ENCODE measurements at places on chromosomes 3 and 15.
A peak's percentile ranks its signal among the peaks of the same experiment; 100 is the strongest.

- no peak for DNase-seq
Observed at GRCh38 chr3:7927864-7928263, 573.8 kb upstream of the LMCD1 start.

DNA sequence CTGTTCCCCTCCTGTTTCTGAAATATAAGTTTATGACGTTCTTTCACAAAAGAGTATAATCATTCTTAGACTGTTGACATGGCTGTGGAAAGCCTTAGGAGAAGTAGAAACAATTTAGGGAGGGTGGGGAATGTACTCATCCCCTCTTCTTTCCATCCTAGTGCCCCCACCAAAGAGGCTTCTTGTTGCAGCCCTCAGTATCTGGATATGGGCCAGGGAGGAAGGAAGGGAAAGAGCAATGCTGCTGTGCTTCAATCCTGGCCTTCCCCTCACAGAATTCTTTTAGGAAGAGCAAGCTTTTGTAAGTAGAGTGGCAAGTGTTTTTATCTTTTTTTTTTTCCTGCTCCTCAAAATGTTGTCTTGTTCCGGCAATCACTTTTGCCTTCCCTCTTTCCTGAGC lies 1.7 kb downstream of the INAFM2 start:
- no peak for DNase-seq

DNA sequence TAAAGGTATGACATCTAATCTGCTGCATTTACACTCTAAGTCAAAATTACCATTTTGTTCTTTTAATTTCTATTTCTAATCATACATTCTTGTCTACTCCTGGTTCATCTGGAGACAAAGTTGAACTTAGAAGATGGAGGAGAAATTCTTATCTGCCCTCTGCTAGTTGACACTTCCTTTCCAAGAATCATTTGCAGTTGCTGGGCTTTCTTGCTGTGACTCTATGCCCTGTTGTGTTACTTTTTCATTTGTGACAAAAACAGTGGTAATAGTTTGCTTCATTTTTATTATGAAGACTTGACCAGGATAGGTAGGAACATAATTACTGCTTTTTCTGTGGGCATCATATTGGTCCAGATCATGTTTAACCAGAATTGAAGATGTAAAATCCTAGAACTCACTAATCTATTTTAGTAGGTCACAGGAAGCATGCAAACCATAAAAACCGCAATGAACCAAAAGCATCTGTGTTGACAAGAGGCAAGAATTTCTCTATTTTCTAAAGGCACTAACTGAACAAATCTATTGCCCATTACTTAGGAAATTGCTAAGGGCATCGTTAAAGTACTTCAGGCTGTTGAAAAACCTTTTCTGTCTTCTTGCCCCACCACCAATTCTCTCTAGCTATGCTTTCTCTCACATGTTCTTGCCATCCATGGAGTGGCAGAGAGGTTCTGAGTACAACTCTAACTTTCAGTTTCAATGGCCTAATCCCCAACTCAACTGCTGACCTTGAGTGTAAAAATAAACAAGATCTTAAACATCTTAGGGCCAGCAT lies 4.2 kb upstream of the CCR2 start:
- DNase-seq = peak; percentile 30

DNA sequence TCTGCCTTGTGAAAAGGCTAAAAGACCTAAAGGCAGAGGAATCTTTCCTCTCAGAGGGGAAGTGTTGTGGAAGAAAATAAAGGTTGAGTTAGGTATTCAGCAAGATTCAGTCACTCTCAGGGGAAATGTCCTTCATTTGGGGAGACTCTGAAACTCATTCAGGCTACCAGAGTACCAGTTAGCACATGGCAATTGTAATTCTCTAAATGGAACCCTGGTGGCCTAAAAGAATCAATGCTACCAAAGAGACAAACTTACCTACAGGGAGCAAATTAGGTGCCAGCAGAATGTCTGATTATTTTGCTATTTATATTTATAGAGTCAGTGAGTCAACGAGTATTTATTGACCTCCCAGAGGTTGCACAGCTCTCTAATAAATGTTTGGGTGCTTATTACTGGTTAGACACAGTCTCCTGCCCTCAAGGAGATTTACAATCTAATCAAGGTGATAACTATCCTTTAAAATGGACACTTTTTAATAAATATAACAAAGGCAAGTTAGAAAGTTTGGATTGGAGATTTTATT lies 33.9 kb upstream of the CDIN1 start:
- no peak for DNase-seq

DNA sequence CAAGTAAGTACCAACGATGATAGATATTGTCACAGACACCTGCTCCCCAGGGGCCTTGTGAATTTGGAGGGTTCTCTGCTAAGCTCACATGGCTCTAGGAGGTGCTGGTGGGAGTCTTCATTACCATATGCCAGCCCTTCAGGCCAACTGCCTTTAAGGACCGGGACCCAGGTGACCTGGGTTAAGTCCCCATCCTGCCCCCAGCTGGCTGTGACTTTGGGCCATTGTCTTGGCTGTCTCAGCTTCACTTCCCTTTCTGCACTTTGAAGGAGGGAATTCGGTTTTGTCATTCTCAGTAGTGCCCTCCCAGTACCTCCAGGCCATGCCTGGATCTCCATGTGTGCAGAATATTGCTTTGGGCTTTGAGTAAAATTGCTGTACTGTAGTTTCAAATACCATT lies 72.8 kb upstream of the ACAD9 start:
- DNase-seq = no peak

DNA sequence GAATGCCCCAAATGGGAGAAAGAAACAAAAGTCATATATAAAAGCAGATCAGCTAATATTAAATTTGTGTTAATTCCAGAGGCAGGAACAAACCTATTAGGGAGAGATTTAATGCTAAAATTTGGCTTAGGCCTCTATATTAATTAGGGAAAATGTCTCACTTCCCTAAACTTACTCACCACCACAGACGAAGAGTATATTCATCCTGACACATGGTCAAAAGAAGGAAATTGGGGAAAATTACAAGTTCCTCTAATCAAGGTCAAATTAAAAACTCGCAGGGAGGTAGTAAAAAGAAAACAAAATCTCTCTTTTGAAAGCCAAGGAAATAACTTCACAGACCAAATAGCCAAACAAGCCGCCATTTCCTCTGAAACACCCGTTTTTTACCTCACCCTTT lies 32.2 kb downstream of the GRM2 start:
- no peak for DNase-seq

DNA sequence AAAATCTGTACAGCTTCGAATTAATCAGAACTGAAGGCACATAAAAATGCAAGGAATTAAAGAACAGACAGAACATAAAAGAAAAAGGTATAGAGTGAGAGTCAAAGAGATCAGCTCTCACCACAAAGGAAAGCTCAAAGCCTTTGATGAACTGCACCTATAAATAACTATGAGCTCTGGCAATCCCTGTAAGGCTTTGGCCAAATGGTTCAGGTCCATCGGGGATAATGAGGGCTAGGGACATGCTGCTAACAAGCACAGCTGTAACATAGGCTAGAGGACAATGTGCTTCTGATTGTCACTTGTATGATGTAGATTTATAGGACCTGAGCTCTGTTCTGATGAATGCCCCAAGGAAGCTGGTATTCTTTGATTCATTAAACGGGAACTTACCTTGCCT lies 113.9 kb upstream of the MRPL3 start:
- DNase-seq = no peak

GRCh38 chr3:161265916-161266571 lies 44.9 kb downstream of the NMD3 start:
- DNase-seq = no peak

- no peak for DNase-seq
Observed at GRCh38 chr3:101898752-101899169, 49.4 kb downstream of the NFKBIZ start.

DNA sequence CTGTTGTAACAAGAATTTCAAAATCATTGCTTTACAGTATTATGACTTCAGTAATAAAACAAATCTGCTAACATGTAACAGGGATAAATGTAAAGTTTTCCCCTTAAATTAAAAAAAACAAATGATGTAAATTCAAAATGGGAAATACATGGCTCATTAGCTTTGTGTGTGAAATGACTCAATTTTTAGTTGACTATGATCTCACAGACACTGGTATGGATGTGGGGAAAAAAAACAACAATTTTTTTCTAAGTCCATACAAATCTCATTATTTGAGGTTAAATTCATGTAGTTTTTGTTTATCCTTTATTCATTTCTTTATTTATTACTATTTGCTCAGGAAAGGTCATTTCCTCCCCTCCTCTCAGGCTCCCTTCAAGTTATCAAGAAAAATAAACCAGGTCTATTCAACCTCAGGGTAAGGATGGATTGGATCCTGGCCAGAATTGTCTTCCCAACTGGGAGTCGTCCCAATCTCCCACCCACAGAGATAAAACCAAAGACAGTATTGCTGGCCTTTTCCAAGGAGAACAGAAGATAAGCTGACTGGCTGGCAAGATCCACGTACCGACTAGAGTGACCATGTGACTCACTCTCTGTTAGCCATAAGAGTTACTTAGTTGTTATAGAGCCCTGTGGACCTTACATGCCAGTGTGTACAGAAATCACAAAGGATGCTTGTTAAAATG lies 373.3 kb downstream of the GAP43 start:
- no peak for DNase-seq

GRCh38 chr3:119443179-119443578 lies 20.2 kb downstream of the TMEM39A start:
- no peak for DNase-seq

GRCh38 chr15:49428409-49429095 lies 5.5 kb downstream of the FGF7 start:
- DNase-seq = no peak

DNA sequence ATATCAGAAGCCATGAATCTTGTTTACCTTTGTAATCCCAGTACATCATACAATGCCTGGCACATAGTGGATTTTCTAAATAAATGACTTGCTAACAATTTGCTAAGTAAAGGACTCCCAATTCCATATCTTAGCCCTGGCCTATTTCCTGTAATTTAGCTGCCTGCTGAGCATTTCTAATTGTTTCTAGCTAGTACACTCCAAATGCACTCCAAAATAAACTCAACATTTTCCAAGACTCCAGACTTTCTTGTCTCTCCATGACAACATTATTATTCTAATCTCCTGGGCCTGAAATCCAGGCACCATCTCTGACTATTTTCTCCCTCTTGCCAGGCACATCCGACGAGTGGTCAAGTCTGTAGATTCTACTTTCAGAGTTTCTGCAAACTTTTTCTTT lies 773.5 kb downstream of the SQOR start:
- no peak for DNase-seq

DNA sequence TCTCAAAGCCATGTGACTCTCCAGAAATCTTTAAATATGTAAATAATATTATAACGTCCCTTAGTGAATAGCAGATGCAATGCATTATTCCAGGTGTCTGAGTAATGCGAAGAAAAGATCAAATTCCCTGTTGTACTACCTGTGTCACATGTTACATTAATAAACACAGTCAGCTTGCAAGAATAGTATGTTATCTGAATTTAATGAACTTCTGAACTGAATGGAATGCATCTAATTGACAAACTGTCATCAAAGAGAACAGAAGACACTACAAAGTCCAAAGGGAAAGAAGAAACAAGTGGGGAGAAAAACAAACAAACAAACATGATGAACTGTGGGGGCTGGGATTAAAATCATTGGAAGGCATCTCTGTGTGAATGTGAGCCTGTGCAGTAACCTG lies 508.8 kb downstream of the LPP start:
- DNase-seq = no peak

DNA sequence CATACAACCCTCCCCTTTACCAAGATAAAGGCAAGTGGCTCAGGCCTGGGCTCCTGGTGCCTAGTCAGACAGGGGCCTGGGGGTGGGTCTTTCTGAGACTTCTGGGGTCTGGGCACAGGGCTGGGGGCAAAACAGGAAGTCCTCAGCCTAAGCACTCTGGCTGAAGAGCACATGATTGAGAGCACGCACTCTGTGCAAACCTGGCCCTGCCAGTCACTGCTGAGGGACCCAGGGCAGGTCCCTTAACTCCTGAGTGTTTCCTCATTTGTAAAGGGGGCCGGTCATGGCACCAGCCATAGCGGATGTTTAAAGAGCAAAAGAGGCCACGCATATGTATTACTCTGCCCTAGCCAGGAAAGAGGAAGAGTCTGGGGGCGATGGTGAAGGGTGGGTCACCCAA lies 16.0 kb downstream of the TKT start:
- DNase-seq = no peak

DNA sequence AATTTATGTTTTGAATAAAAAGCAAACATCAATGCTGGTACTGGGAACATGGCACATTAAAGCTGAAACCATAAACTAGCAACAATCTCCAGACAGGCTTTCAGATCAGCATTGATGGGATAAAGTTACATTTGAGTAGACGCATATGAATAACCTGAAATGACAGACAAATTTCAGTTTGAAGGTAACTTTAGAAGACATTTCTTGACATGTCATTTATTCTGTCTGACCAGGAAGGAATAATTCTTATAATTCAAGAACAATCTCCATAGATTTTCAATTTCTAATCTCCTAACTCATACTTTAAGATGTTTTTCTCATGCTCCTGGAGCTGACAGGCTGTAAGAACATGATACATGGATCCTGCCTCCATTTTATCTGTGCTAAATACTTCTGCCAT lies 69.8 kb downstream of the PLCH1 start:
- no peak for DNase-seq

DNA sequence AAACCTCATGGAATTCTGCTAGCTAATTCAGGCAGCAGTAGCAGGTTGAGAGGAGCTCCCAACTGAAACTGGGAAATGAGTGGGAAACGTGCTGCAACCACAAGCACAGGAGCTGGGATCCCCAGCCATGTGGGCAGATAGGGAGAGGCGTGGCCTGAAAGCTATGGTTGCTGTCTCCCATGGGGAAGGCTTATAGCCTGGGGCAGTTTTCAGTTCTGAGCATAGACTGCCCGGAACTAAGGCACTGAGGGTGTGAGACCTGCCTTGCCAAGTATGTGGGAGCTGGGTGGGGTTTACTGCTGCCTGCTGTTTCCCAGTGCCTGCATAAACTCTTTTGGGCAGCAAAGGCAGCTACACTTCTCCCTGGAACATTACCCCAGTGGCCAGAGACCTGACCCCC lies 229.5 kb downstream of the TUSC7 start:
- DNase-seq = no peak

DNA sequence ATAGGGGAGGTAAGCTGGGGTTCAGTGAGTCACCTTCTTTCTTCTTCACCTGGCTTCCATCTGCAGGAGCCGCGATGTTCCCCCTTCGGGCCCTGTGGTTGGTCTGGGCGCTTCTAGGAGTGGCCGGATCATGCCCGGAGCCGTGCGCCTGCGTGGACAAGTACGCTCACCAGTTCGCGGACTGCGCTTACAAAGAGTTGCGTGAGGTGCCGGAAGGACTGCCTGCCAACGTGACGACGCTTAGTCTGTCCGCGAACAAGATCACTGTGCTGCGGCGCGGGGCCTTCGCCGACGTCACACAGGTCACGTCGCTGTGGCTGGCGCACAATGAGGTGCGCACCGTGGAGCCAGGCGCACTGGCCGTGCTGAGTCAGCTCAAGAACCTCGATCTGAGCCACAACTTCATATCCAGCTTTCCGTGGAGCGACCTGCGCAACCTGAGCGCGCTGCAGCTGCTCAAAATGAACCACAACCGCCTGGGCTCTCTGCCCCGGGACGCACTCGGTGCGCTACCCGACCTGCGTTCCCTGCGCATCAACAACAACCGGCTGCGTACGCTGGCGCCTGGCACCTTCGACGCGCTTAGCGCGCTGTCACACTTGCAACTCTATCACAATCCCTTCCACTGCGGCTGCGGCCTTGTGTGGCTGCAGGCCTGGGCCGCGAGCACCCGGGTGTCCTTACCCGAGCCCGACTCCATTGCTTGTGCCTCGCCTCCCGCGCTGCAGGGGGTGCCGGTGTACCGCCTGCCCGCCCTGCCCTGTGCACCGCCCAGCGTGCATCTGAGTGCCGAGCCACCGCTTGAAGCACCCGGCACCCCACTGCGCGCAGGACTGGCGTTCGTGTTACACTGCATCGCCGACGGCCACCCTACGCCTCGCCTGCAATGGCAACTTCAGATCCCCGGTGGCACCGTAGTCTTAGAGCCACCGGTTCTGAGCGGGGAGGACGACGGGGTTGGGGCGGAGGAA lies 2.6 kb downstream of the ISLR2 start:
- no peak for DNase-seq

Measured in activated naive CD4-positive, alpha-beta T cell treated with anti-CD3 and anti-CD28 coated beads, Interleukin-2, amount 10 ng/mL, durations not matched to agents 7 days and 5 days (primary cell).